ENCODE measurements at places on chromosomes 7 and 10. TPM values are rescaled to one million over a fixed set of nuclear protein-coding genes. Genes with fewer than 3 reads are reported as not detected.

COL17A1 gene
- 0.74 TPM for total RNA-seq

SKIDA1 gene
- total RNA-seq: 0.28 TPM

IKZF5 gene
- total RNA-seq: 1.9 TPM

MYL10 gene
- total RNA-seq: not detected

AGBL3 gene
- 1.4 TPM for total RNA-seq

CTNNA3 gene
- total RNA-seq: not detected

KIAA1549 gene
- total RNA-seq: 1.4 TPM
